MCF 10A (cell line): ENCODE measurements at places on chromosomes 11 and 22. TPM values are rescaled to one million over a fixed set of nuclear protein-coding genes. Genes with fewer than 3 reads are reported as not detected.

DNA sequence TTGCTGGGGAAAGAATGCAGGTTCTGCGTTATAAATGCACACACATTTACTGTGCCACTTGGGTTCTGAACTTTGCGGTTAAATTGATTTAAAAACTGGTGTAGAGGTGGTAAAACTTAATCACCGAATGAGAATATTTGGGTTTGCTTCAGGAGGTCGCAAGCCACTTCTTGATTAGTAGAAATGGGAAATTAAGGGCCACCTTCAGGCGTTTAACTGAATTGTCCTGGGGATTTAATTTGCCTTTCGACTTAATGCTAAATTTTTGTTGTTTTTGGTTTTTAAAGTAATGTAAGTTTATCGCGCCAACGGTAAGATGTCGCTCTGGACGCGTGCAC, 459 bp upstream of the NCR3LG1 start:
- H3K4me1 ChIP-seq, result peaks cover 5% of the 10 kb centered on the region
- no peaks in the 10 kb centered on the region for H3K27me3 ChIP-seq
- H3K27ac ChIP-seq, result no peak overlapping the region
- H3K36me3 ChIP-seq, result peaks cover 4% of the 10 kb centered on the region
- no peak for DNase-seq

DNA sequence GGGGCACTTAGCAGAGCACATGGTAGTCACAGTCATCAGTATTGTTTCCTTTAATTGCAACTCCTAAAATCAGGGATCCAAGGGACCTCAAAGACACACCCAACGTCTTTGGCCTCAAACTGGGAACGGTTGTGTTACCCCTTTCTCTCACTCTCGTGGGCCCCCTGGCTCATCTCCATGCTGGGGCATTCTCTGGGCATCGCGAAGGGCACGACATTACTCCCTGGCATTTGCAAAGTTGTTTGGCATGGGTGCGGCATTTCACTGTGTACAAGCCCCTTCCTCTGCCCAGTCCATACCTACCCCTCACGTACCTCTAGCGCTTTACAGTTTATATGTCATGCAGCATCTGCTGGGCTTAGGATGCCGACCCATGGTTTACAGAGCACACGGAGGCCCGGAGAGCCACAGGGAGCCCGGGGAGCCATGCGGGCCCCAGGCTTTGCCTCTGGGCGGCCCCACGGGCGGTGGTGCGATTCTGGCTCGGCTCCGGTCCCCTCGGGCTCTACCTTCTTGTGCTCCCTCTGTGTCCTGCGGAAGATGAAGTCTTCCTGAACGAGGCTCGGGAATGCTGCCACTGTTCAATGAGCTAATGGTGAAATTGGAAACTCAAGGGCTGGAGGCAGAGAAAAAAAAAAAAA, 21.9 kb upstream of the CACNG2 start:
- DNase-seq, result no peak
- no peak overlapping the region for H3K4me3 ChIP-seq
- H3K36me3 ChIP-seq, result no peaks in the 10 kb centered on the region
- no peak overlapping the region for H3K27ac ChIP-seq
- H3K27me3 ChIP-seq, result peaks cover 81% of the 10 kb centered on the region

GRCh38 chr11:68164437-68164836, 43.2 kb upstream of the CHKA start:
- H3K27me3 ChIP-seq, result no peaks in the 10 kb centered on the region
- peaks cover 4% of the 10 kb centered on the region for H3K4me1 ChIP-seq
- DNase-seq, result peak; percentile 33

GRCh38 chr22:38191731-38192474, 9.9 kb upstream of the MAFF start:
- H3K27ac ChIP-seq, result no peak overlapping the region
- H3K27me3 ChIP-seq, result no peaks in the 10 kb centered on the region
- H3K4me3 ChIP-seq, result no peak overlapping the region
- H3K36me3 ChIP-seq, result no peaks in the 10 kb centered on the region

- no peak overlapping the region for H3K4me3 ChIP-seq
- H3K27me3 ChIP-seq, result no peaks in the 10 kb centered on the region
- H3K36me3 ChIP-seq, result peaks cover 30% of the 10 kb centered on the region
- peaks cover 5% of the 10 kb centered on the region for H3K4me1 ChIP-seq
Measured at GRCh38 chr11:12243486-12243885, 133.1 kb downstream of the MICAL2 start.

DNA sequence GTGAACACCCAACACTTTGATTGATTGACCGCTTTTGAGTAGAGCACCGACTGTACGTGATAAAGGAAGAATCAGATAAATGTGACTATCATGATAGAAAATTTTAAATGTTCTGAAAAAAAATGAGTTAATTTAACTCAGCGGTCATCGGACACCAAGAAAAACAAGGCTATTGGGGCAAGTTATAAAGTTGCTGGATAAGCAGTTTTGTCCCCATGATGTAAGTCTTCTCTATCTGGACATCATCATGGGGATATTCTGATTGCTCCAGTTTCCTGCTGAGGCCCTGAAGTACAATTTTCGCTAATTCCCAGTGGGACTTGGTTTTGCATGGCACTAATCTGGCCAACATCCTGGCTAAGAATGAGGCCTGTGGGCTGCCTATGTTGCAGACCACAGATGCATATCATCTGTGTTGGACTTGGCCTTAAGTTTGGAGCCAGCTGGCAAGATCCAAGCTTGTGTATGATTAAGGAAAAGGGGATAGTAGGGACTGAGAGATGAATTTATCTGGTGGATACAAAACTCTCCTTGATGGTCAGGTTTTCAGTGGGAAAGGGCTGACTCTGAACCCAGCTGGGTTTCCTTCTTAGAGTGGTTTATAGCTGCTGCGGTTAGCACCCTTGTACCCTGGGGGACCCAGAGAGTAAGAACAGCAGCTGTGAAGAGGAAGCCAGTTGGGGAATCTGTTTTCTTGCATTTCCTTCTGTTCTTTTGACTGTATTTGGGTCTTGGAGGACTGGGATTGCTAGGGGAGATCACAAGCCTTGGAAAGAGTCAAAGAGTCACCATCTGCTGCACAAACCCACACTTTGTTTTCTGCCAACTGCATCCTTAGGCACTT, 118.3 kb downstream of the SEZ6L start:
- H3K4me1 ChIP-seq, result no peaks in the 10 kb centered on the region
- H3K4me3 ChIP-seq, result no peak overlapping the region
- no peaks in the 10 kb centered on the region for H3K36me3 ChIP-seq
- H3K27me3 ChIP-seq, result peaks cover 46% of the 10 kb centered on the region
- DNase-seq, result no peak

DNA sequence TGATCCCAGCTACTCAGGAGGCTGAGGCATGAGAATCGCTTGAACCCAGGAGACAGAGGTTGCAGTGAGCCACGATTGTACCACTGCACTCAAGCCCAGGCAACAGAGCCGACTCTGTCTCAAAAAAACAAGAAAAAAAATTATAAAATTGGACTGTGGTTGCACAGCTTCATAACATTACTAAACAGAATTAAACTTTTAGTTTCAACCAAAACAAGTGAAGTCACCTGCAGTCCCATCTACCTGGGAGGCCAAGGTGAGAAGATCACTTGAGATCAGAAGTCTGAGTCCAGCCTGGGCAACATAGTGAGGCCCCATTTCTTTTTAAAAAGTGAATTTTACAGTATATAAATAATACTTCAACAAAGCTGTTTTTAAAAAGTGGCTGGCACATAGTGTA, 47.8 kb upstream of the CD5 start:
- H3K27me3 ChIP-seq, result peaks cover 6% of the 10 kb centered on the region
- no peaks in the 10 kb centered on the region for H3K36me3 ChIP-seq
- no peaks in the 10 kb centered on the region for H3K4me1 ChIP-seq
- H3K4me3 ChIP-seq, result no peak overlapping the region
- DNase-seq, result no peak
- H3K27ac ChIP-seq, result no peak overlapping the region

DNA sequence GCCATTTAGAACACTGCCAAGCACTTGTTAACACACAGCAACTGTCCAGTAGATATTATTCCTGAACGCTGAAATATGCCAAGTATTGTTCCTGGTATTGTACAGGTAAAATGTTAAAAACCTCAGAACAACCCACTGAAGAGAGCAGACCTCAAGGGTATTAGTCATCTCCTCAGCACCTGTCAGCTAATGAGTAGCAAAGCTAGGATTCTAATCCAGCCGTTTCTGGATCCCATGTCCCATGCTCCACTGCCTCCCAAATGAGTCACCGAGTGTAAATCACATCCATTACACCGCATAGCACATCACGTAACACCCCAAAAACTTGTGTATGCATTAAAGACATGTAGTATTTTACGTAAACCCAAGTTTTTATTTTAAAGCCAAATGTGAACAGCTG, 705.4 kb upstream of the TENM4 start:
- DNase-seq, result peak; percentile 78
- peaks cover 6% of the 10 kb centered on the region for H3K4me1 ChIP-seq
- peaks cover 7% of the 10 kb centered on the region for H3K36me3 ChIP-seq
- no peaks in the 10 kb centered on the region for H3K27me3 ChIP-seq
- no peak overlapping the region for H3K27ac ChIP-seq

GRCh38 chr11:117877120-117877784, 794 bp upstream of the FXYD6 start:
- H3K4me1 ChIP-seq, result no peaks in the 10 kb centered on the region
- no peak overlapping the region for H3K4me3 ChIP-seq
- H3K36me3 ChIP-seq, result no peaks in the 10 kb centered on the region

DNA sequence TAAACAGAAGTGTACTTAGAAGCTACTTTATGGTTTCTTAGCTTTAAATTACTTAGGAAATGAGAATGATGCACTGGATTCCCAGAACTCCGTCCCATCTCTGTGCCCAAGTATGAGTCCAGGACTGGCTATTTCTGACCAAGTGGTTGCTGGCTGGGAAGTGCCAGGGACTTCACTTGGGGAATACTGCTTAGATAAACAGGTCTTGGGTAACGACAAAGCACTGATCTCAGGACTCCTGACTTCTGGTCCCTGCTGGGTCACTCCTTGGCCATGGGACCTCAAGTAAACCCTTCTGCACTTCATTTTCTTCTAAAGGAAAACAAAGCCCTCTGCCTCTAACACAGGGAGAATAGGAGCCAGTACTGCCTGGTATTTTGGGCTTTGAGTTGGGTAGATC, 27.9 kb downstream of the ABTB2 start:
- H3K36me3 ChIP-seq, result no peaks in the 10 kb centered on the region
- DNase-seq, result no peak
- H3K4me3 ChIP-seq, result no peak overlapping the region
- peaks cover 17% of the 10 kb centered on the region for H3K4me1 ChIP-seq
- no peak overlapping the region for H3K27ac ChIP-seq

DNA sequence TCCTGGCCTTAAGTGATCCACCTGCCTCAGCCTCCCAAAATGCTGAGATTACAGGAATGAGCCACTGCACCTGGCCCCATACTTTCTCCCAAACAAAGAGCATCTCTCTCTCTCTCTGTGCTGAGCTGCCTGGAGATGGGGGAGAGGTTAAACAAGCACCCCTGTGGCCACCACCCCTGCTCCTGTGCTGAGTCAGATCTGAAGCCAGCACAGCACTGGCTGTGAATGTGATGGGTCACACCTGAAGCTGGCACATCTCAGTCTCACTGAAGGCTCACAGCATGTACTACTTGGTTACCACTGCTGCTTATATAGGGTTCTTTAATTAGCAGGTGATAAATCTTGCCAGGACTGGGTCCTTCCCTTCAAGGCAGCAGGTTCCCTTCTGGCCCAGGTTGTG, 10.8 kb upstream of the WEE1 start:
- H3K27ac ChIP-seq, result peak overlapping the region; percentile 70
- H3K4me1 ChIP-seq, result peaks cover 20% of the 10 kb centered on the region
- DNase-seq, result no peak
- H3K36me3 ChIP-seq, result peaks cover 4% of the 10 kb centered on the region

GRCh38 chr11:16825968-16826367, 87.5 kb downstream of the C11orf58 start:
- H3K27ac ChIP-seq, result no peak overlapping the region
- no peaks in the 10 kb centered on the region for H3K27me3 ChIP-seq

- no peak for DNase-seq
- no peaks in the 10 kb centered on the region for H3K4me1 ChIP-seq
- H3K27me3 ChIP-seq, result no peaks in the 10 kb centered on the region
- no peak overlapping the region for H3K4me3 ChIP-seq
- no peak overlapping the region for H3K27ac ChIP-seq
- peaks cover 6% of the 10 kb centered on the region for H3K36me3 ChIP-seq
Measured at GRCh38 chr11:79482800-79483199, 42.0 kb upstream of the TENM4 start.

DNA sequence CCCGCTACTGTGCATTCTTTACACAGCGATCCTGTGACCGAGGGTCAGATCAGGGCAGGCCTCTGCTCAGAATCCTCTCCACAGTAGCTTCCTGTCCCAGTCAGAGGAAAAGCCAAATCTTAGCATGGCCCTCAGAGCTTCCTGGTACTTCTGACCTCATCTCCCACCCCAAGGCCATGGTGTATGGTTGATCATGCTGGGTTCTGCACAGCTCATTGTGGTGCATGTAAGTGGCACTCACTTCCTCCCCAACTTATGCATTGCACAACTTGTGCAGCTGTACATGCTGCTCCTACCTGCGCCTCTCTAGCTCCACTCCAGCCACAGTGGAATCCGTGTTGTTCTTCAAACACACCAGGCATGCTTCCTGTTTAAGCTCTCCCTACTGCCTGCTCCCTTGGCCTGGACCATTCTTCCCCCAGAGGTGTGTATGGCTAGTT, 20.3 kb downstream of the BMAL1 start:
- H3K4me1 ChIP-seq, result peaks cover 31% of the 10 kb centered on the region
- H3K36me3 ChIP-seq, result no peaks in the 10 kb centered on the region
- H3K27ac ChIP-seq, result no peak overlapping the region
- peak; percentile 52 for DNase-seq
- H3K4me3 ChIP-seq, result no peak overlapping the region

DNA sequence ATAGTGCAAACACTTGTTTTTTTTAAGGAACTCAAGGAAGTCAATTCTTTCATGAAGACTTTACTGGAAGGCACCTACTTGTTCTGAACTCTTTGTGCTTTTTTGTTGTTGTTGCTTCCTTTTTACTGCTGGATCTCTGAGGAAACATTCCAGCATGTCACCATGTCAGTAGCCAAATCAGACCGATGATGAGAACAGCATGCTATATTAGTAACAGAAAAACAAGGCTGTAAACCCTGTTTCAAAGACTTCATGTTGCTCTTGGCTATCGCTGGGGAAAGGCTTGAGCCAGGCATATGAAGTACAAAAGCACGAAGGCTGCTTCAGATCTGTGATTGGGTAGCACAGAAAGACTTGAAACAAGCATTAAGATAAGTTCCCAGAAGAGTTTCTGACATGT, 125.6 kb upstream of the SLC5A12 start:
- H3K27ac ChIP-seq, result no peak overlapping the region
- H3K27me3 ChIP-seq, result no peaks in the 10 kb centered on the region
- peaks cover 6% of the 10 kb centered on the region for H3K4me1 ChIP-seq
- H3K36me3 ChIP-seq, result no peaks in the 10 kb centered on the region

- H3K27ac ChIP-seq, result peak overlapping the region; percentile 100
- H3K27me3 ChIP-seq, result no peaks in the 10 kb centered on the region
Measured at GRCh38 chr11:58578136-58578634, 678 bp upstream of the ZFP91 start.

FOLR2 gene
- total RNA-seq, result not detected in 2 replicates

PATE2 gene
- total RNA-seq, result not detected in 2 replicates

KRTAP5-11 gene
- total RNA-seq, result not detected in 2 replicates

MMP11 gene
- 0.44 TPM in 1 of 2 replicates, not detected in the other for total RNA-seq

STX3 gene
- 12.1 and 22.1 TPM in 2 replicates for total RNA-seq

APOA5 gene
- not detected in 2 replicates for total RNA-seq

APOL5 gene
- not detected in 2 replicates for total RNA-seq

HORMAD2 gene
- not detected in 2 replicates for total RNA-seq
